ENCODE measurements at places on chromosomes 5 and 9.

- no peak for DNase-seq
Observed at GRCh38 chr9:95515272-95516113, 1.3 kb downstream of the PTCH1 start.

GRCh38 chr5:138725818-138726416 is 27.3 kb upstream of the CTNNA1 start:
- no peak for DNase-seq

DNA sequence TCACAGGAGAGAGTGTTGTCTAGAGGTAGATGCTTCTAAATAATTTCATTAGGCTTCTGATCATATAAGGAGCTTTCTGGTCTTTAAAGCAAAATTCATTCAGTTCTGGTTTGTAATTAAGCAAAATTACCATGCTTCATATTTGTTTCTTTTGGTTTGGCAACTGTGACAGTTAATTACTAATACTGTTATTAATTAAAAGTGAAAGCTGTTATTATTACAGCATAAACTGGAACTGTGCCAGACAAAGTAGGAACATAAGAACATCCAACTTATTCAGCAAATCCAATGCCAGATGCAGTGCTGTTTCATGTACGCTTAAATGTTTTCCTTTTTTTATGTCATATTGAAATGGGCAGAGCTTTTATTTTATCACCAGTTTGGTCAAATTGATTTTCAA is 70.4 kb upstream of the DAB2 start:
- DNase-seq: no peak

- DNase-seq: no peak
Observed at GRCh38 chr5:149614034-149614907, 33.0 kb downstream of the ARHGEF37 start.

DNA sequence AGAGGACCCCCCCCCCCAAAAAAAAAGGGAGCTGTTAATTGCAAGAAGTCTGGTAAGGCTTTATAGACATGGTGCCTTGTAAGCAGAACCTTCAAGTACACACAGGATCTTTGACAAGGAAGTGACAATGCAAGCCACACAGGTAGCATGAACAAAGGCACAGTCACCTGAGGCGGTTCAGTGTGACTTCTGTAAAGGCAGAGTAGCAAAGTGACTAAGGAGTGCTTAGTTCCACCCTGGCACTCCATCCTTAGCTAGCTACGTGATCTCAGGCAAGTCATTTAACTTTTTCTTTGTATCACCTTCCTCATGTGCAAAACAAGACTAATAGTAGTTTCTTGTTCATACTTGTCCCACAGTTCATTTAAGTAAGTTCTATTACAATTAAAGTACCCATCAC is 282.0 kb downstream of the PRELID2 start:
- DNase-seq: no peak

GRCh38 chr5:637581-638450 is 25.7 kb downstream of the CEP72 start:
- no peak for DNase-seq

- DNase-seq: peak; percentile 56
Observed at GRCh38 chr9:94603259-94604160, 9.9 kb upstream of the FBP2 start.

DNA sequence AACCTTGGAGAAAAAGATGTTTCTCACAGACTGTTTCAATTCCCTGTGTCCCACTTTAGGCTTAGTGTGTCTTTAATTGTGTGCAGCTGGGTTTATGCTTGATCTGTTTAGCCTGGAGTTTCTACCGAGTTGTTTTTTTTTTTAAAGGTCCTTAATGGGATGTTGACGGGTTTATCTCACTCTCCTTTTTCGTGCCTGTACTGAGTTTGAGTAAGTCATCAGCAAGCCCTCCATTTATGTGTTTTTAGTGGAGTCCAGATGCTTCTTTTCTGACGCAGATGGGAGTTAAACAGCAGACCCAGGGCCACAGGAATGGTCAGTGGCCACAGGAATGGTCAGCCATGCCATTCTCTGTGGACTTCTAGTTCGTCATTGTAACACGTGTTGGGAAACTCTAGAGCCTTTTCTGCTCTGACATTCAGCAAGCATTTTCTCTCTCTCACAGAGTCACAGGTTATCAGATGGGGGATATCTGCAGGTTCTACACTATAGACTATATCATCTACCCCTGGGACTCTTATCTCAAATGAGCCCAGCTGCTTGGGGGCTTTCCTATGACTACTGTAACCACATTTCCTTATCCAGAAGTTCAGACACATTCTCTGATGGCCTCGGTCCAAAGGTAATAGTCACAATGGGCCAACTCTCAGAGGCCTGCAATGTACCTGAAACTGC is 190.5 kb downstream of the TTLL11 start:
- no peak for DNase-seq

- DNase-seq: peak; percentile 64
Observed at GRCh38 chr9:132169672-132170392, 8.0 kb downstream of the NTNG2 start.

GRCh38 chr5:61771808-61772207 is 439.8 kb downstream of the ZSWIM6 start:
- no peak for DNase-seq

Data from stimulated activated CD4-positive, alpha-beta T cell treated with anti-CD3 and anti-CD28 coated beads, Interleukin-4, amount 100 ng/mL, for 4 hours (primary cell).